ENCODE measurements at places on chromosomes 3 and 15.

GRCh38 chr15:74551714-74552113 lies 10.7 kb downstream of the ARID3B start:
- no peak for DNase-seq

- no peak for DNase-seq
These were observed 171.7 kb downstream of the PGPEP1L start for GRCh38 chr15:98835876-98836275.

GRCh38 chr3:130932979-130933378 lies 39.1 kb downstream of the ATP2C1 start:
- no peak for DNase-seq

DNA sequence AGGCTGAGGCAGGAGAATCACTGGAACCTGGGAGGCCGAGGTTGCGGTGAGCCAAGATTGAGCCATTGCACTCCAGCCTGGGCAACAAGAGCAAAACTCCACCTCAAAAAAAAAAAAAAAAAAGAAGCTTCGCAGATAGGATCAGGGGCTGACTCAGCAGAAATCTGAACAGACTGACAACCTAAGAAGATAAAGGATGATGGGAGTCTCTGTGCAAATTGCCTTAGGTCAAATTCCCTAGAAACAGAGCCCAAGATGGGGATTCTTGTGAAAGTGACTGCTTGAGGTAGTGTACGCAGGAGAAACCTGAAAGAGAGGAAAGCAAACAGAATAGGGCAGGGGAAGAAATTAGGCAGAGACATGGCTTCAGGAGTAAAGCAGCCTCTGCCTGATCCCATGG lies 160.8 kb upstream of the LRIG1 start:
- no peak for DNase-seq

GRCh38 chr15:31503758-31504461 lies 177.3 kb downstream of the KLF13 start:
- no peak for DNase-seq

GRCh38 chr3:14343338-14344112 lies 58.9 kb upstream of the SLC6A6 start:
- DNase-seq = no peak

DNA sequence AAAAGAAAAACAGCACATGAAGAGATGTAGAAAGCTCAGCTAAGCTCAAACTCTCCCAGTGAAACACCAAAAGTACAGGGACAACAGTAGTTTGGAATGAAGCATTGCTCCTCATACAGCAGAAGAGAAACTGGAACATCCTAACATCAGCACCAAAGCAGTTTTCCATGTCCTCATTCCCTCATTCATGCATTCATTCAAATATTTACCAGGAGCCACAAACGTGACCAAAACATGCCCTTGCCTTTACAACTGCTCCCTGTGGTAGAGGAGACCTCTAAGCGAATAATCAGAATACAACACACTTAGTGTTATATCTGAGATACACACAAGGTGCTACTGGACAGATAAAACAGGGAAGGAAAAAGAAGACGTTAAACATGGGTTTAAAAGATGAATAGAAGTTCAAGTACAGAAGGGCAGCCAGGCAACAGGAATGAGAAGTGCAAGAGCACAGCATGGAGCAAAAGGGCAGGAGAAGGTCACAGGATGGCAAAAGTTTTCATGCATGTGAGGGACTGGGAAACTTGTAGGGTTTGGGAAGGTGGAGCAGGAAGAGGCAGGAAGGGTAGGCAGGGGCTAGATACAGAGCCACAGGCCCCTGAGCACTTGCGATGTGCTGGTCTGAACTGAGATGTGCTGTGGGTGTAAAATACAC lies 58.5 kb upstream of the LMCD1 start:
- no peak for DNase-seq

- no peak for DNase-seq
These were observed 24.5 kb upstream of the GOLGA6C start for GRCh38 chr15:75233504-75234190.

GRCh38 chr3:47605652-47606051 lies 27.0 kb upstream of the CSPG5 start:
- DNase-seq = no peak

GRCh38 chr3:57706462-57706861 lies 13.6 kb upstream of the DENND6A start:
- no peak for DNase-seq

- DNase-seq = no peak
These were observed 81.0 kb upstream of the LMCD1 start for GRCh38 chr3:8420612-8421011.

GRCh38 chr3:55721716-55722484 lies 234.8 kb upstream of the WNT5A start:
- DNase-seq = no peak

GRCh38 chr3:22960105-22960984 lies 242.8 kb upstream of the UBE2E2 start:
- peak; percentile 25 for DNase-seq

All from HuH-7 (cell line).